ENCODE measurements at places on chromosomes 4 and X.

DNA sequence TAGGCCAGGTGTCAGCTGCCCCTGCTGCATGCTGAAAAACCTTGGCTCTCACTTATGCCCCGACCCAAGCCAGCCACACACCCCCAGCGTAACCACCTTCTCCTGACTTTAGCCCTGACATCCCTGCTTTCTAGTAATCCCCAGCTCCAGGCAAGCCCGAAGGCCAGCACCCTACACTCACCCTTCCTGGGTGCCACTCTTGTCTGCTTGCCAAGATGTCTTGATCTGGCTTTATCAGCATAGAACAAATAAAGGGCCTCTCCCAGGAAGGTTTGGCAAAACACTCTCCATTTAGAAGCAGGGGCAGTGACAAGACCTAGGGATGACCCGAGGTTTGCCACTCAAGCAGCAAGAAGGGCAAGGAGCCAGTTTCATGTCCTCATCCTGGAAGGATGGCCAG is 6.8 kb upstream of the MAP9 start:
- no peak for DNase-seq

DNA sequence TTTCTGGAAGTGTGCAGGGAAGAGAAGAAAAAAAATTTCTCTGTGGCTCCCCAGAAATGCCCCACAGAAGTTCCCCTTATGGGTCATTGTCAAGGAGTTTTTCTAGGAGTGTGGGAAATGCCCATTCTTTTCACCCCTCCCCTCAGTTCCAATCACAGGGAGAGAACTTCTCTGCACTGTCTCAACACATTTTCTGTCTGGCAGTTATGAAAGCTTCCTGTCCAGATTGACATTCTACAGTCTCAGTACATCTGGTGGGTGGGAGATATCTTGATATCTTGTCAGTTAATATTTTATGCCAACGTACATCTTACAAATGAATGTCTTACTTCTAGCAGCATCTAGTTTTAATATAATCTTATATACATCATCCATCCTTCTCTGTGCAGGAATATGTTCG is 566.8 kb upstream of the AADAT start:
- DNase-seq: no peak

DNA sequence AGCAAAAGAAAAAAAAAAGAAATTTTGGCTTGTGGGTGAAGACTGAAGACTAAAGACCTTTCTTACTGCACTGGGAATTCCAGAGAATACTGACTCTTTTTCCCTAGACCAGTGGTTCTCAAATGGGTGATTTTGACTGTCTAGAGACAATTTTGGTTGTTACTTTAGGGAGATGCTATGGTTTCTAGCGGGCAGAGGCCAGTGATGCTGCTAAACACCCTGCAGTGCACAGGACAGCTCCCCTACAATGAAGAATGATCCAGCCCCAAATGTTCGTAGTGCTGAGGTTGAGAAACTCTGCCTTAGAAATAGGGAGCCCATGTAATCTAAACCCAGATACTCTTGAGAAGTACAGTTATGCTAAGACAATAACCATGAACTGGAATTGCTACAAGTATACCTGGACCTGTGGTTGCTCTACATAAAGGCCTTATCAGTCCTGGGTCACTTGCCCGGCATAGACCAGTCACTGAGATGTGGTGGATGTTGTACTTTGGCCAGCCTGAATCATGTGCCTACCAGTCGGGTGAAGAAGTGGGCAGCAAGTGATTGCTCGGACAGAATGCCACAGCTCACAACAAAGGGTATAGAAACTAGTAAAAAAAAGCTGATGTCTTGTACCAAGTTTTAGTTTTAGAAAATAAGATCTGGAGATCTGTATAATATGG is 16.0 kb downstream of the ARHGAP10 start:
- DNase-seq: no peak

GRCh38 chrX:17007134-17007768 is 60.8 kb downstream of the REPS2 start:
- no peak for DNase-seq

- peak; percentile 3 for DNase-seq
Measured at GRCh38 chrX:120309873-120310705, 1.2 kb downstream of the TMEM255A start.

- DNase-seq: no peak
Measured at GRCh38 chrX:123830309-123830708, 29.5 kb upstream of the XIAP start.

GRCh38 chrX:50736656-50737055 is 77.3 kb downstream of the SHROOM4 start:
- DNase-seq: no peak

GRCh38 chrX:39260965-39261364 is 459.7 kb downstream of the MID1IP1 start:
- no peak for DNase-seq

GRCh38 chrX:39984191-39984956 is 113.4 kb downstream of the BCOR start:
- no peak for DNase-seq

DNA sequence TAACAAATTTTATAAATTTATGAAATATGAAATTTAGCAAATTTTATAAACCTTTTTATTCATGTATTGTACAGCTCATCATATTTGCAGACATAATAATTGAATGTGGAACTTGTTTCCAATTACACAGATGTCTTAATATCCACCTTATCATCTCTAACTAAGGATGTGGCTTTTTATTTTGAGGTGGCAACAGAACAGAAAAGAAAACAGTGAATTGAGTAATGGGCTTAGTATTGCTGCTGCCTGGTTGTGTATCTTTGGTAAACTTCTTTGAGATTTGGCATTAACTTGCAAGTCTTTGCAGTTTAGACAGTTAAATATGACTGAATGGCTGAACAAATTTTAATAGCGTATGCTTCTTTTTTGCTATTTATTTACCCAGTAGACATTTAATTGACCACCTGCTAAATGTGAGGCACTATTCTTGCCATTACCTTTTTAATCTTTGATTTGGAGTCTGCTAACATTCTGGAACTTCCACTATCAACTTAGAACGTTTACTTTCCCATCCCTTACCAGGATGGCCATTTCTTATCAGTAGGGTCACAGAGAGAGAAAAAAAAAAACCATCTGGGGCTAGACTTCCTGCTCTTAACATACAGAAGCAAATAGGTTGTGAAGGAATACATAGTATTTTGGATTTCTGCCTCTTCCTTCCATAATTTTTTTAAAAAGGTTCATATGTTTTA is 44.8 kb downstream of the CLCN3 start:
- DNase-seq: no peak

DNA sequence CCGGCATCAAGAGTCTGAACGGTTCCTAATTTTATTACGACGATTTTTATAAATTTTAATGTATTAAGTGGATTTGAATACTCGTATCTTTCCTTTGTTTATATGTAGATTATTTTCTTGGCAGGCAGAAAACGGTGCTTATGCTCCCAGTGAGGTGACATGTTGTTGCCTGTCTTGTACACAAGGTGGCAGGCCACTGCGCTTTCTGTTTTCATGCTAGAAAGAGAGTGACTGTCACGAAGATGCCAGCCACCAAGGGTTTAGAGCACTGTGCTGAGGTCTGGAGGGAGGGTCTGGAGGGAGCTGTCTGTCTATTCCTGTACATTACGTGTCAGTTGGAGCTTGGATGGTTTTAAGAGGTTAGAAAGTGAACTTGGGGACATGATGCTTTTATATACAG is 87.7 kb downstream of the SHROOM2 start:
- DNase-seq: peak; percentile 32

GRCh38 chrX:130376077-130376476 is 9.4 kb downstream of the GPR119 start:
- DNase-seq: no peak

All from cerebellum (tissue), 4 donors.